ENCODE measurements at places on chromosomes 4 and X.

GRCh38 chrX:153414856-153415510, 3.7 kb downstream of the ZFP92 start:
- no peak for DNase-seq

- no peak for DNase-seq
These were observed 3.3 kb upstream of the MYOZ2 start for GRCh38 chr4:119132306-119132705.

DNA sequence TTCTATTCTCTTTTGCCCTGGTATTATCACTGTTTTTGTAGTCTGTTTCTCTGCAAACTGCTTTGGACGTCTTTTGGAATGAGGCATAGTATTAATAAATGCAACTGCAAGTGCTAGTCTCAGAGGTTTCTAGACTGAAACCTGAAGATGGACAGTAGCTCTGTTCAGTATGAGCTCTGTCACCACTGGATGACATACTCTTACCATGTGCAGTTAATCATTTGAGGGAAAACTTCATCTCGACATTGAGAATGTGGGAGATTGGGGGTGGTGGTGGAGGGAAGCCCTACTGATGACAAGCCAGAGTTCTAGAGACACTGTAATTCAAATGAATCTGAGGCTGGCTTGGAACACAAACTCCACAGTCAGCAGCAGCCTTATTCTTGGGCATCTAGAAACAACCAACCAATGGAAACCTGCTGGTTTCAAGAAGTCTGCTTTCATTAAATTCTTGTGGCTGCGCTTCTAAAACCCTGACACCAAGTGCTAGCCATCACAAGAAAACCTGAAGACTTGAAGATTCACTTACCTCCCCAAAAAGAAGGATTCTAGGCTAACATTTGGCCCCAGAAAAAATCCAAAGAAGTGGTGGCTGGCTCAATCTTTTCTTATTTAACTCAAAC, 161.7 kb downstream of the RASL11B start:
- no peak for DNase-seq

GRCh38 chr4:950136-951020, 18.1 kb downstream of the TMEM175 start:
- no peak for DNase-seq

DNA sequence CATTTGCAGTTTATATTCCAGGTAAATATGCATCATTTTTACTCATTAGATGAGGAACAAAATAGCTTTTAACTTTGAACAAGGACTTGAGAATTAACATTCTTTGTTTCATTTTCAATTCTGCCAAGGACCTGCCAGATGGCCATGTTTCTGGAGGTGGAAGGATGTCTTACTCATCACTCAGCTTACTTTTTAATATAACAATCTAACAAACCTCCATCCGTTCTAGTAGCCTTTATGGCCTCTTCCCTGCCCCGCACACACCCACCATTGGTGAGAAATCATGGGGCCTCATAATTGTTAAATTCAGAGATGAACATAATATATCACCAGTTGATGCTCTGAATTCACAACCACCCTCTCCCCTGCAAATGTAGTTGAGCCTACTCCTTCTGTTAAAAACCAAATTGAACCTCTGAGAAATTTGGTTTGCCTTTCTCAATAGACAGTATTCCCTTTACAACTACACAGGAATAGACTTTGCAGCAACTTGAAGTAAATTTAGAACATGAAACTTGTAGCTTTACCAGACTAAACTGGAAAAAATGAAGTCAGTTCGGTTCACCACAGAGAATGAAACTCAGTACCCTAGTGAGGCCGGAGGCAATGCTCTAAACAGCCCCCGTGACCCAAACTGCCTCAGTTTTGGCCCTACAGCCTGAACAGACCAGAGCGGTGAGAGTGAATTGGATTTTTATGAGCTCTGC, 50.1 kb upstream of the ACSL4 start:
- DNase-seq, result no peak

GRCh38 chrX:346034-346813, 27.6 kb upstream of the GTPBP6 start:
- no peak for DNase-seq

GRCh38 chrX:30190426-30190825, 24.9 kb upstream of the MAGEB2 start:
- no peak for DNase-seq

Measured in amygdala (tissue), 56 donors.